Activated naive CD8-positive, alpha-beta T cell treated with anti-CD3 and anti-CD28 coated beads, Interleukin-2, amount 50 U/mL, for 24 hours (primary cell): ENCODE measurements at places on chromosomes 7 and 10.

DNA sequence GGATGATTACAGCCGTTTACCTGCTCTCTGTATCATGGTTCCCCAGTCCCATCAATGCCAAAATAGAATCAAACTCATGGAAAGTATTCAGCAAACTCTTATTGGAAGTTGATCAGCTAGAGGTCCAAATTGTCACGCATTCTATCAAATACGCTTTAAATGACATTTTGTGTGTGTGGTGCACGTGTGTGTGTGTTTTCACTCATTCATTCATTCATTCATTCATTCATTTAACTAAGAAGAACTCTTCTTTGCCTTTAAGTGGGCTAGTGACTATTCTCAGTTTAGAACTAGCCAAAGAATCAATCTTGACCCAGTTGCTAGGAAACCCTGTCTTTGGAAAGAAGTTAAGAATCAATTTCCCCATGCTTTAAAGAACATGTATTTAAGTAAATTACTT lies 102.8 kb downstream of the RTKN2 start:
- no peak for DNase-seq

DNA sequence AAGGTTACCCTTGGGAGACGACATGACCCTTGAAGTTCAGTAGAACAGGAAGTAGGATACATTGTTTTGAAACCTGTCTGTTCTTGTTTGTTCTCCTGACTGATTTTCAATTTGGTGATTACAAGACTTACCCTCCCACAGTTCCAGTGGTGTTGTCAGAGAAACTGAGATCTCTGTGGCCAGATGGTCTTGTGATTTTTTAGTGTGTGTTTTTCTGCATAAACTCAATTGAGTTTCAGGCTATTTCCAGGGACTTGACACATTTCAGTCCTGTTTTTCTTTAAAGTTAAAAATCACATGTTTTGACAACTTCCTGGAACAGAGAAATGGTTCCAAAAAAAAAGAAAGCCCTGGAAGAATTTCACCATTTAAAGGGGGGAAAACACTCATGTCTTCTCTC lies 22.3 kb downstream of the PIK3CG start:
- no peak for DNase-seq

DNA sequence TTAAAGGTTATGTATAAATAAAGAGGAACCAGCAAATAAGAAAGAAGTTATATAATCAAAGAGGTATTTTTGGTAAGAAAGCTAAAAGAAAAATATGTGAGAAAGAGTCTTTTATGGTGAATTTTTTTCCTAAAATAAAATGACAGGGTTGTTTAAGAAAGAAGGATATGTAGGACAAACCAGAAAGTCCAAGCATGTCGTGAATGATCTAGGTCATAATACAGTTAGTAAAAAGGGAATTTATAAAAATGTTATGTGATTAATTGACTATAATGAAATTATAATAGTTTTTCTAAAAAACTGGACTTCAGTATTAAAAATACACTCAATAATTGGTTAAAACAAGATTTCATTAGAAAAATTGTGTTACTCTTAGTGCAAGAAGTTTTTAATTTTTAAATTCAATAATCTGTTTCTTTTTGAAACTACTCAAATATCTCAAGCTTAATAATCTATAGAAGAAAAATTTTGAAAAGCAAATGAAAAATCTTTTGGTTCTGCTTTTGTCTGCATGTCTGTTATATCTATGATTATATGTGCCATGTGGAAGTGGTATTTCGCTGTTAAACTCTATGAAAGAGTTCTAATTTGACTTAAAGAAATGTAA lies 23.3 kb downstream of the AVL9 start:
- DNase-seq = no peak

DNA sequence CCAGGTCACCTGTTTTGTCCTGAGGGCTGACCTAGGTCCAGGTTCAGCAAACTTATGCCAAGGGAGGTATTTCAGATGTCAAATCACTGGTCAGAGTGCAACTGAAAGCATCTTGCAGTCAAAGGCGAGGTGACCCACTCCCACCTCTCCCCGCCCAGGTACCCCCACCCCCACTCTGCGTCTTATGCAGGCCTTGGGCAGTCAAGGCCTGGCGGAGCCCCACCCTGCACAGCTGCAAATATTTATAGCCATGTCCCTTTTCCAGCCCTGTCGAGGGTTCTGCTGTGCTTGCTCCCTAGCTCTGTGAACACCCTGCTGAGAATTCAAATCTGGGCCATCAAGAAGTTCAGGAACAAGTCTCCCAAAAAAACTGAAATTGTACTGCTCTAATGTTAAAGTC lies 40.6 kb upstream of the BMPR1A start:
- DNase-seq = no peak

- DNase-seq = no peak
These were observed 123.8 kb upstream of the INSYN2A start for GRCh38 chr10:127320176-127320575.

GRCh38 chr10:50501924-50502452 lies 121.8 kb downstream of the SGMS1 start:
- no peak for DNase-seq

- DNase-seq = no peak
These were observed 87.3 kb upstream of the INSIG1 start for GRCh38 chr7:155210356-155210755.

DNA sequence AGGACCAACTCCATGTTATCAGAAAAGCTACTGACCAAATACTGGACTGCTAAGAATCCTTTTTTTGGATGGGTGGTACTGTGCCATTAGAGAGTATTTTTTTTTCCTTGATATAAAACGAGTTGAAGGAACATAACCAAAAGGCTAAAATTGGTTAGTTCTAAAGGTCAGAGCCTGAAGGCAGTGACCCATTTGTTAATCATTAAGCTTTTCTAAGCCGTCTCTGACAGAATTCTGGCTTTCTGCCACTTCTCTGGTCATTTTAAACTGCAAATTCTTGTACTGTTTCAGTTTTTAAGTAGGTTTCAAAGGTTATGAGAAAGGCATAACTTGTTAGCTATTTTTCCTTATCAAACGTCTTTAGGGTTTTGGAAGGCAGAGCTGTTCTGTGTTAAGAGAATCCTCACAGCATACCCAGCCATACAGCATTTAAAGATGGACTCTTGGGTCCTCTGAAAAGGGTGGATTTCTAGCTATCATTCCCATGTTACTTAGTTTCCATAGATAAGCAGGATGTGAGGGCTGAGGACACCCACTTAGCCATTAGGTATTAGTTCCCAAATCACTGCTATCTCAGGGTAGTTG lies 196.8 kb downstream of the RNLS start:
- no peak for DNase-seq

GRCh38 chr10:95477175-95477520 lies 84.0 kb downstream of the SORBS1 start:
- DNase-seq = no peak

GRCh38 chr10:78443900-78444571 lies 410.4 kb downstream of the RPS24 start:
- no peak for DNase-seq

DNA sequence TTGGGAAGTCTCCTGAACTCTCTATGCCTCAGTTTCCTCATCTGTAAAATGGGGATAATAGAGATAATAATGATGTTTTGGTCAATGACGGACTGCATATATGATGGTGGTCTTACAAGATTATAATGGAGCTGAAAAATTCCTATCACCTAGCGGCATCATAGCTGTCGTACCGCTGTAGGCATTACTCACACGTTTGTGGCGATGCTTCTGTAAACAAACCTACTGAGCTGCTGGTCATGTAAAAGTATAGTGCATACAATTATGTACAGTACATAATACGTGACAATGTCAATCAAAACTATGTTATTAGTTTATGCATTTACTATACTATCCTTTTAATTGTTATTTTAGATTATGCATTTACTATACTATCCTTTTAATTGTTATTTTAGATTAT lies 339.1 kb upstream of the NPVF start:
- DNase-seq = no peak

- DNase-seq = no peak
These were observed 156.4 kb downstream of the PRPF18 start for GRCh38 chr10:13743101-13743693.

- DNase-seq = peak; percentile 27
These were observed 38.0 kb upstream of the TARP start for GRCh38 chr7:38311329-38311937.

- no peak for DNase-seq
These were observed 50.6 kb upstream of the FZD9 start for GRCh38 chr7:73382934-73383503.

GRCh38 chr10:11381023-11381422 lies 230.4 kb downstream of the USP6NL start:
- peak; percentile 14 for DNase-seq

DNA sequence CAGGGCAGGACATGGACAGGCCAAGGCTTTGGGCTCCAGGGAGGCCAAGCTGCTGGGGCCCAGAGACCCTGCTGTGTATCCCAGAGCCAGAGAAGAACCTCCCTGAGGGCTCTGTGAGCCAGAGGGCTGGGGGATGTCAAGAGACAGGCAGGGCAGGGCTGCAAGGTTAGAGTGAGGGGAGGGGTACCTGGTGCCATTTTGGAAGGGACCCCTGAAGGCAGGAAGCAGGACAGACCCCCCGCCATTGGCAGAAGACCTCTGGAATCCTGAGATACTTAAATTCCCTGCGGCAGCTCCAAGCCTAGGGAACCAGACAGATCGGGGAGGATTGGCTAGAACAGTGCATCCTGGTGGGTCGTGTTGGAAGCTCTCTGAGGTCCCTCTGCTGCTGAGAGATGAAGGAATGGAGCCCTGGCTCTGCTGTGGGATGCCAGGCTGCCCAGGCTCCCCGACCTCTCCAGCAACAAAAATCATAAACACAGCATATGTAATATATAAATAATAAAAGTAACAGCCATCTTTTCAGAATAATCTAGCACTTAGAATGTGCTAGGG lies 75.0 kb downstream of the LHPP start:
- no peak for DNase-seq

DNA sequence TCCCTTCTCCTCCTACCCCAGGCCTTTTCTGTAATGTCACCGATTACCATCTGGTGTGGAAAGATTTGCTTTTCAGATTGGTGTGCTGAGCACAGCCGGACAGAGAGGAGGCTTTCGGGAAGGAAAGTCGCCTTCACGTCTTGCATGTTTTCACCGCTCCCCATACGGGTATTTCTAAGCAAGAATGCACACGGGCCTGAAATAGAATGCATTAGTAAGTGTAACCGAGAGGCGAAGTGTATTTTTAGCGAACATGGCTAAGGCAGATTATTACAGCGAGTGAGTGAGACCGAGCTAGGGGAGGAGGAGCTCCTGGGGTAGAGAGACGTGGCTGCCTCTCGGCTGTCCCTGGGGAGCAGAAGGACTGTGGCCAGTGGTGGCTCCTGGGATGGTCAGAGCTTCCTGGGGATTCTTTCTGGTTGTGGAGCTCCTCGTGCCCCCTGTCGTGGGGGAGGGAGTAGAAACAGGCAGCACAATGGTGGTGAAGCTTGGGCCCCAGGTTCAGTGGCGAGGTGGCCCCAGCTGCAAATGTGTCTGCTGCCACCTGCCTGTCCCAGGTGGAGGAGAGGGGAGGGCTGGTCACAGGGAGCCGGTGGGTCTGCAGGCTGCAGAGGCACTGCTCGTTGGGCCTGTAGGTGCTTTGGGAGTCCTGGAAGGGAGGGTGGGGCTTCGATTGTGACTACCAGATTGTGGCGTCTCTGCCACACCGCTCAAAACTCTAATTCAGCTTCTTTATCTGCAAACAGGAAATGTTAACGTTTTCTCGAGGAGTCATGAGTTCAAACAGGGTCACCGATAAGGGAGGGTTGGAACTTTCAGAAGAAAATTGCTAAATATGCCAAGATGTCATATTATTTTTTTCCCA lies 135.8 kb downstream of the CAMK1D start:
- DNase-seq = peak; percentile 23

DNA sequence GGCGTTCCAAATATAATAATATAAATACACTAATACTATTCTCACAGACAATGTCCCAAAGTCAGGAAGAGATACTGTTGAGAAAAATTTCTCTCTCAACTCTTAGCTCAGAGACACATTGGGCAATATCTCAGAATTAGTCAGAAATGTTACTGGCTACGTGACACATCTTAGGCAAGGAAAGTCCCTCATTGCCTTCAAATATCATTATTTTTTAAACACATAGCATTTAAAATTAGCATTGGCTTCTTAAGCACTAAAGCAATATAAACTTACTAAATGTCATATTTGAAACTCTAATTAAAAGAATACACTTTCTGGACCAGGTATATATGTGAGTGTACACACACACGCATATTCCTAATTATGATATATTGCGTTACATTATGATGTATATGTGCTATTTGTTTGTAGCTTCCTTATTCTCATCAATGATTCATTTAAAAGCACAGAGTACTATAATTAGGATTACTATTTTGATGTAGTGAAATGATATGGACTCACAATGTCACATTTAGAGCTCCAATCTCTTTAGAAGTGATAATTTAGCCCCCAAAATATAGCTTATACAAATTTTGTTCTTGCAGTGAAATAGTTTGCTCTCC lies 255.8 kb downstream of the TWIST1 start:
- DNase-seq = no peak

- DNase-seq = no peak
These were observed 133.9 kb downstream of the AUTS2 start for GRCh38 chr7:69732203-69732602.

GRCh38 chr10:69913606-69914382 lies 112.1 kb downstream of the COL13A1 start:
- no peak for DNase-seq

GRCh38 chr7:150568714-150569113 lies 1.5 kb downstream of the GIMAP4 start:
- DNase-seq = no peak
